ENCODE measurements at places on chromosomes 11 and 22.

GRCh38 chr11:15055620-15056356 lies 17.6 kb upstream of the CALCB start:
- DNase-seq = no peak

DNA sequence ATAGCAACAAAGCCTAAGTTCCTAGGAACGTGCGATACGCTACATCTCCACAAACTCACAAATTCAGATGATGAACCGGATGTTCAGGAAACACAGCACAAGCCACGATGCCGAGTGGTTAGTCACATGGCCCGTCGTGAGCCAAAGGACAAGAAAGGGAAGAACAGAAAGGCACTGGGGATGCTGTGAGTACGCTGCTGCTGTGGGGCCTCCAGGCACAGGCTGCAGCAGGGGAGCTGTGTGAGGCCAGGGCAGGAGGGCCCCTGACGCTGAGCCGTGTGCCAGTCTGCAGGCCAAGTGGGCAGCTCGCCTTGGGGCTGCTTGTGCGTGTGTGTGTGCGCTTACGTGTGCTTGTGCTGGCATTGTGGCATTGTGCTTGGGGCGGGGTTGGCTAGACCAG lies 89.4 kb downstream of the CTTN start:
- DNase-seq = no peak

- DNase-seq = no peak
Observed at GRCh38 chr11:109984634-109985289, 108.4 kb upstream of the ZC3H12C start.

DNA sequence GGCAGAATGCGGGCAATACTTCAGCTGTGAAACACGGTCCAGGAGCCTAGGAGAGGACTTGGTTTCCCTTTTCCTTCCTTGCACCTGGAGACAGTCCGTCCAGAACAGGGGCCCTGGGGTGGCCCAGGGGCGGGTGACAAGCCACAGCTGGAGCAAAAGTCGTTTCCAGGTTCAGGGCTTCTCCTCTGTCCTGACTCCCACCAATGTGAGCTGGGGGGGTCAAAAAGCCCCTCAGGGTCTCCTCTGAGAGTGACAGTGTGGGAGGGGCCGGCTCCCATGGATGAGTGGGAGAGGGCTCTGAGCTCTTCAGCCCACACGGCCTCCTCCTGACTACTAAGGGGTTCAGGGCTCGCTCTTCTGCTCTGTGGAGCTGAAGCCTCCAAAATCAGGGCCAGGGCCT lies 20.1 kb upstream of the ARFGAP3 start:
- no peak for DNase-seq

DNA sequence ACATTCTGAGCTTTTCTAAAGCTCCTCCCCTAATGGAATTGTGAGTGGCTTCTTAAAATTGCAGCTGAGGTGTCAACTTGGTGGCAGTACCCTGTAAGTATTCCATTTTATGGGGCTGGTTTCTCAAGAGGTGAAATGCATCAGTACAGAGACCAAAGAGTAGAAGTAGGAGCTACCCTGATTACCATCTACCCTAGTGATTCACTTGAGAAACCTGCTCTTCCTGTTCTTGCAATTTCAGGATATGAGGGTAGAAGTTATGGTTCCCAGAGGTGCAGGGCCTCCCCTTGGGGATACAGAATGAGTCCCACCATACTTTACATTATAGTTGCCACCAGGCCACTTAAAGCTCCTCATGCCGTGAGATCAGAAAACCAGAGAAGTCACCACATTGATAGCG lies 944.6 kb downstream of the OPCML start:
- DNase-seq = no peak

GRCh38 chr11:67572747-67573419 lies 10.7 kb upstream of the GSTP1 start:
- peak; percentile 34 for DNase-seq

DNA sequence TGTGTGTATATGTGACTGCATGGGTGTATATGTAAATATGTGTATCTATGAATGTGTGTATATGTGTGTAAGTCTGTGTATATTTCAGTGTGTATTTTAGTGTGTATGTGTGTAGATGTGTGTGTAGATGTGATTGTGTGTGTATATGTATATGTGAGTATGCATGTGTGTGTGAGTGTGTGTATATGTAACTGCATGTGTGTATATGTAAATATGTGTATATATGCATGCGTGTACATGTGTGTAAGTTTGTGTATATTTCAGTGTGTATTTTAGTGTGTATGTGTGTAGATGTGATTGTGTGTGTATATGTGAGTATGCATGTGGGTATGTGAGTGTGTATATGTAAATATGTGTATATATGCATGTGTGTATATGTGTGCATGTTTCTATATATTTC lies 169.9 kb downstream of the MN1 start:
- DNase-seq = no peak

DNA sequence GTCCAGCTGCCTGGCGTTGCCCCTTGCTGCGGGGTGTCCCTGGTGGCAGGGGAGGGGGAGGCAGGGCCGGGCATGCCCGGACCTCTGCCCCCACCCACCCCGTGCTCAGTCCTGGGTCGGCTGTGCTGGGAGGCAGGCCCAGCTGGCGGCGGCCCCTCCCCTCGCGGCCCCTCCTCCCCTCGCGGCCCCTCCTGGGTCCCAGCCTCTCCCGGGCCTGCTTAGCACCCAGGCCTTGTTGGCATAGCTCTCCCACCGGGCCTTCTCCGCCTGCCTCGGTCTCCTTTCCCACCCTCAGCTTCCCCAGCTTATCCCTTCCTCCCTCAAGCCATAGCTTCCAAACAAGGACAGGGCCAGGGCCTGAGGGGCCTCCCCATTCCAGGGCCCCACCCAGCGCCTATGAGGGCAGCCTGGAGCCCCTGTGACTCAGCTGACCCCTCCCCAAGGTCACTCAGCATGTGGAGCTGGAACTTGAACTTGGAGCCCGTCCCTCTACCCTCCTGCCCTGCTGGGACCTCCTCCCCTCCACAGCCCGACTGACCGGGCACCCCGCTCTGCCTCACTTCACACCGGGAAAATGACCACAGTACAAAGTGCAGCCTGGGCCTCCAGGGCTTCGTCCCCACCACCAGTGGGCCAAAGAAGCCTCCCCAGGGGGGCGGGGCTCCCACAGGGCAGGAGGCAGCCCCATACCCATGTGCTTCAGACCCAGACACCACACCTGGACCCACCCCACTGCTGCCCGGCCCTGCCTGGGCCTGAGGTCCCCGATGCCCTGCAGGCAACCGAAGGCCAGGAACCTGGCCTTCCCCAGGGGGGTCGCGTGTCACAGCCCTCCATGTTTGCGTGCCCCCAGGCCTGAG lies 1.2 kb downstream of the EPS8L2 start:
- no peak for DNase-seq

- no peak for DNase-seq
Observed at GRCh38 chr11:57616595-57616994, 19.1 kb downstream of the SERPING1 start.

GRCh38 chr11:40619654-40620053 lies 839.8 kb downstream of the LRRC4C start:
- DNase-seq = no peak

DNA sequence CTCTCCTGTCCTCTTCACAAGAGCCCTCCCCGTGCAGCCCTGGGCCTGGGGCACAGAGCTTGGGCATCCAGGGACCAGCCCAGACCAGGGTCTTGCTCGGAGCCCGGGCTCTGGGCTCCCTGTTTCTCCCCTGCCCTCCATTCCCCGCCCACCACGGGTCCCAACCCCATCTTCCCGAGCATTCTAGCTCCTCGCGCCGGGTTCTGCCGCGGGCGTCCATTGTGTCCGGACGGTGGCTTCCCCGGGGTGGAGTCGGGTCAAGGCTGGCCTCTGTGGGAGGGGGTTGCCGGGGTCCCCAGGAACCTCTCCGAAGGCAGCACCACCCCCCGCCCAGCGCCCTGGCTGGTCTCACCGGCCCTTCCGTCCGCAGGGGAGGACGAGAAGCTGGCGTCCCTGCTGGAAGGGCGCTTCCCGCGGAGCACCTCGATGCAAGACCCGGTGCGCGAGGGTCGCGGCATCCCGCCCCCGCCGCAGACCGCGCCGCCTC lies 18.1 kb upstream of the ACR start:
- DNase-seq = no peak

DNA sequence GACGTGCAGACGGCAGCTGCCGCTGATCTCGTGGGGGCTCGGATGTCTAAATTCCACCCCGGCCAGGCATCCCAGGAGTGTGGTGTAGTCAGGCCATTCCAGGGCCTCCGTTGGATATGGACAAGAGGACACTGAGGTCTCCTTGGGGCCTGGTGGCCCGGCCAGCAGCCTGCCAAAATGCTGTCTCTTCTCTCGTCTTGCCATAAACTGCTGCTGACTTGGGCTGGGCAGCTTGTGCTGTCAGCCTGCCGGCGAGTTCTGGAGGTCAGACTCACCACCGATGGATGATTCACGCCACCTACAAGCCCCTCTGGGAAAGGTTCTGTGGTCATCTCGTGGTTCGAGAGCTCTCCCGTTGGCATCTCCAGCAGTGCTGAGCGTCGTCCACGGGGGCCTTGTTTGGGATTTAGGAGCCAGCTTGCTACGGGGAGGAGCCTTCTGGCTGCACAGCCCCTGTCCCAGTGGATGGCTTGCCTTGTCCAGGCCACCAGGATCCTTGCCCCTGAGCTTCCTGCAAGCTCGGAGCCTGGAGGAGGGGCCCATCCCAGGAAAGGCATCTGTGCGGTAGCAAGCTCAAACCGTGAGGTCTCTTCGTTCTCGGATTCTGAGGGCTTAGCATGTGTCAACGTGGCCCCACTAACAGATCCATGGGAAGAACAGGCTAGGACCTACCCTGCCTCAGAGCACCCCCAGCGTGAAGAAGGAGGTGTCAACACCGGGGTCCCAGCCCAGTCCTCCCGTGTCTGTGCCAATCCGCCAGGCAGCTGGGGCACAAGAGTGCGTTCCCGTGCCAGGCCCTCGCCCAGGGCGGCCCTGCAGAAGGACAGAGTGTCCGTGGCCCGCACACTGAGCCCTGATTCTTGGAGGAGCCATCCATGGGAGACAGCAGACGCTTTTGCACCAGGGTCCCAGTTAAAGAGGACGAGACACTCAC lies 1114.1 kb downstream of the BRD1 start:
- no peak for DNase-seq

DNA sequence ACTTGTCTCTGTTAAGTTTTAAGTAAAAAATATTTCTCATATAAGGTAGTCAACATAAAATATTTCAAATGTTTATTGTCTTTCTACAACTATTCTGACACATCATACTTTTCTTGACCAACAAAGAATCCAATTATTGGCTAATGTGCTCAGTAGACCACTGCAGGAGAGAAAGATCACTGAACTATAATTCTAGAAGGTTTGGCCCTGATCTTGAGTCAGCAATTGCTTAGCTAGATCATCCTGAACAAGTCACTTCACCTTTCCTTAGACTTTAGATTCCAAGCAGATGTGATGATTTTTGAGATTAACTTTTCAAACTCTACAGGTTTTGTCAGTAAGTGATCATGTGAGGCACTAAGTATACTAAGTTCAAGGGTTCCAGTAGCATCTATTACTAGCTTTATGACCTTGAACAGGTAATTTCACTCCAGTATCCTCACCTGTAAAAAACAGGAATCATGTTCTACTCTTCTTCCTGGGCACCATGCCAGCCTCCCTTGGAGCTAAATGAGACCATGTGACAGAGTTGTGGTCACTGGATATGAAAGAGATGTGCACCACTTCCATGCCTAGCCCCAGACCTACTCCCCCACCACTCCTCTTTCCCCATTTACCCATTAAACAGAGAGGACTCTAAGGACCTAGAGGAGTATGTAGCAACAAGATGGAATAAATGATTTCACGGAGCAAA lies 17.3 kb downstream of the PGM2L1 start:
- DNase-seq = no peak

DNA sequence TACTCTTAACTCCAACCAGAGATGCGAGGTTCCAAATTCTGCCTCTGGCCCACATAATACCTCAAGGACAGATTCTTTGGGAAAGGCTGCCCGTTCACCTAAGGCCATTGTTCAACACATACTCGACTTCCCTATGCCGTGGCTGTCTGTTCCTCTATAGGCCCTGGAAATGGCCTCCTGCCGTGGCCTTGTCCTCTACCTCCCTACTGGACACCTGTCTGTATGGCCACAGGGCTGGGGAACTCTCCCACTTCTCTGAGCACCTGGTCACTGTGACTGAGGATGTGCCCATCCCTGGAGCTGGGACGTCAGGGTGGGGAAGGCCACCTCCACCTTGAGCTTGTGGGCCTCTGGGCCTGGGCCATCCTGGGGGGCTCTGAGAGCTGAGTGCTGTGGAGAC lies 340.5 kb upstream of the B3GAT1 start:
- DNase-seq = no peak

- no peak for DNase-seq
Observed at GRCh38 chr22:37354670-37355069, 72.4 kb downstream of the CYTH4 start.

DNA sequence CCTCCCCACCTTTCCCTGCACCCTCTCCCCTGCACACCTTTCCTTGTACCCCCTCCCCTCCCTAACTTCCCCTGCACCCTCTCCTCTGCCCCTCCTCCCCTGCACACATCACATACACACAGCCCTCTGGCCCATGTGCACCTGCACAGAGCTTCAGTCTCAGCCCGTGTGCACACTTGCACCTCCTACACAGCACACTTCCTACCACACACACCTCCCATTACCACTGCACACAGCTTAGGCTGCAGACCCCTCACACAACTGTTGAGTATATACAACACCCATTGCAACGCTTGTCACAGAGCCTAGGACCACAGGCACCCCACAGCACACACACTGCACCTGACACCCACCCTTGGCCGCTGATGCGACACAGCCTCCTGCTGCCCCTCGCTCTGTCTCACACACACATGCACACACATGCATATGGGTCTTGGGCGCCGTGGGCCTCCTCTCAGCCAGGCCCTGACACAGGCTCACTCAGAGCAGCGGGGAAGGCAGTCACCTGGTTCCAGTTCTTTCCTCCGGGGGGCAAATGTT lies 411 bp downstream of the SIGIRR start:
- DNase-seq = no peak

DNA sequence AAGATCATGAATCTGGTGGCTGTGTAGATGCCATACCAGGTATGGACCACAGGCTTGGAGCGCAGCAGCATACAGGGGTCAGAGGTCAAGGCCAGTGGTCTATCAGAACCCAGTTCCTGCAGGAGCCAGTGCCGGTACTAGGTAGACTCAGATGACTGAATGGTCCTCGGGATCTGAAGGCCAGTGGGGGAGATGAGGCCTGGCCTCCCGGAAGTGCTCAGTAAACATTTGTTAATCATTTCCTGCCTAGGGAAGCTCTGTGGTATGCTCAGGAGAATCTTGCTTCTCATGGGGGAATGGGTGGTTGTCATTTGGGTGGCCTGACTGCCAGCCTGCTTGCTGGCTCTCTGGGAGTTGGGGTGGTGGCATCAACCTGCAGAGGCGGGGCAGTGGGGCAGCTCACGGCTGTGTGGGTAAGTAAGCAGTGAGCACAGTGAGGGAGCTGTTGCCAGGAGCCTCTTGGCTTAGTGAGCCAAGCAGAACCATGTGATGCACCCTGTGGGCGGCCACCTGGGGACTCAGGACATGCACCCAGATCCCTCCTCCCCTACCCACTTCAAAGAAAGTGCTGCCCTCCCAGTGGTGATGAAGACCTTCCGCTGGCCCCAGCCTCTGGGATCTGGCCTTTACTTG lies 33.0 kb downstream of the PTPRJ start:
- DNase-seq = peak; percentile 72

DNA sequence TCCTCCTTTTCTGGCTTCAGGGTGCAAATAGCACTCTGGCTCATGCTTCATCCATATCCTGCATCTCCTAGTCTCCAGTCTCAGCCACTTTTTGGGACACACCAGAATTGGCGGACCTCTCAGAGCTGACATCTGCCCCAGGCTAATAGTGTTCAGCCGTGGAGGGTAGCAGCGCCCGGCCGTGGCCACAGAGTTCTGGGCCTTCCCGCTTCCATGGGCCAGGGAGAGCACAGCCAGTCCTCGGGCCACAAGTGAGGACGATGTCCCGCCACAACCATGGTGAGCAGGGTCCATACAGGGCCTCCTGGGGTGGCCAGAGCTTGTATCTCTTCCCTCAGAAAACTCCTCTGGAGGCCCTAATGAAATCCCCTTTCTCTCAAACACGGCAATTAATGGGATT lies 26.0 kb downstream of the DKK3 start:
- no peak for DNase-seq
